T1000 (cell line): ENCODE measurements at places on chromosomes 11 and 22.
A peak's percentile ranks its signal among the peaks of the same experiment; 100 is the strongest.

- no peak for DNase-seq
Observed at GRCh38 chr22:38868286-38868721, 3.7 kb downstream of the CBX6 start.

- no peak for DNase-seq
Observed at GRCh38 chr11:32382339-32383049, 52.8 kb downstream of the WT1 start.

GRCh38 chr22:40116496-40117200 lies 61.1 kb upstream of the TNRC6B start:
- no peak for DNase-seq

GRCh38 chr11:79249295-79249993 lies 191.4 kb downstream of the TENM4 start:
- no peak for DNase-seq

- DNase-seq, result no peak
Observed at GRCh38 chr11:113378692-113379091, 8.9 kb upstream of the ANKK1 start.

- DNase-seq, result no peak
Observed at GRCh38 chr11:27295928-27296327, 67.1 kb downstream of the CCDC34 start.

DNA sequence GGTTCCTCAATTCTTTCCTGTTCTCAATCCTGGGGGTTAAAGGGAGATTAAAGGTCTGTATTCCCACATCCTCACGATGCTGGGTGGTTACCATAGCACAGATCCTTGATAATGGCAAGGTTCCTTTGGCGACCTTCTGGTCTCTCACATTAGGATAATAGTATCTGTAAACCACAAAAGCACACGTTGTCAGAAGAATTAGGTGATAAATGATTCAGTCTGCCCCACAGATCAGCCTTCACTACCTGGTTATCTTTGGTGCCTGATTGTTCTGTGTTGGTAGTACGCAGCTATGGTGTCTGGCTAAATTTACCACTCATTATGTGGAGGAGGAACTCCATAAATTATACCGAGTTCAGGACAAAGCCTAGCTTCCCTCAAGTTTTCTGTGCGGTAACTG lies 78.4 kb downstream of the C2CD3 start:
- DNase-seq, result no peak

DNA sequence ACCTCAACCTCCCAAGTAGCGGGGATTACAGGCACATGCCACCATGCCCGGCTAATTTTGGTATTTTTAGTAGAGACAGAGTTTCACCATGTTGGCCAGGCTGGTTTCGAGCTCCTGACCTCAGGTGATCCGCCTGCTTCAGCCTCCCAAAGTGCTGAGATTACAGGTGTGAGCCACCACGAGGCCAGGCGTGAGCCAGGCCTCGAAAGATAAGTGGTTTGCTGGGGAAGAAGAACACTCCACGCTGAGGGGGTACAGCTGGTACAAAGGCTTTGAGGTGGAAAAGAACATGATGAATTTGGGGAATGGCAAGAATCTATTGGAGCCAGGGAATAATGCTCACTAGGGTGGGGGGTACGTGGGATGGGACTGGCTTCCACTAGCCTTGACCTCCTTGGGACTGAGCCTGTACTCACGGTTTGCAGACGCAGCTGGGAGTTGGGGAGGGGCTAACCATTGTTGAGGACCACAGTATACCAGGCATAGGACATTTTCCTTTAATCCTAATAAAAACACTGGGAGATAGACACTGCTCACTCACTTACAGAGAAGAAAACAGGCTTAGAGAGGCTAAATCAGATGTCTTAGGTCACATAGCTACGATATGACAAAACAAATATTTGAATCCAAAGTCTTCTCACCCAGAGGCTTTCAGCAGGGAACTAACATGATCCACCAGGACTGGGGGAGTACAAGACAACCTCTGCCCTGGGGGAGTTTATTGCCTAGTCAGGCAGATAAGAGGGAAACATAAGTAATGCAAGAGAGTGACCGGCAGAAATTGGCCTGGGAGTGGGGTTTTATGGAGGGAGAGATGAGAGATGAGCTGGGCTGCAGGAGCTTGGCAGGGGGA lies 4.9 kb downstream of the SLCO2B1 start:
- DNase-seq, result no peak

GRCh38 chr22:44496305-44496704 lies 1.7 kb downstream of the RTL6 start:
- DNase-seq, result no peak

GRCh38 chr11:34749666-34750659 lies 129.1 kb downstream of the EHF start:
- no peak for DNase-seq

GRCh38 chr11:127274328-127274676 lies 273.7 kb upstream of the KIRREL3 start:
- no peak for DNase-seq

- DNase-seq, result peak; percentile 61
Observed at GRCh38 chr22:44550711-44551491, 52.9 kb upstream of the RTL6 start.

DNA sequence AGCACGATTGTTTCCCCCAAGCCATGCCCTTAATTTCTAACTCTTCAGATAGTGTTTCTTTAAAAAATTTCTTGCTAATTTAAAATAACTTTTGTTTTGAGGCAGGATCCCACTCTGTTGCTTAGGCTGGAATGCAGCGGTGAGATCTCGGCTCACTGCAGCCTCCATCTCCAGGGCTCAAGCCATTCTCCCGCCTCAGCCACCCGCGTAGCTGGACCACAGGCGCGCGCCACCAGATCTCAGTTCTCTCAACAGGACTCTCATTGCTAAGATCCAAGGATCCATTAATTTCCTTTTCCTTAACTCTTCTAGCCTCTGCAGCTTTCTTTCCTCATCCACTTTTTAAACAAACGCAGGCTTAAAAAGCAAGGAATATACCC lies 327 bp upstream of the MED17 start:
- DNase-seq, result no peak

- DNase-seq, result no peak
Observed at GRCh38 chr11:31802990-31803812, 7.9 kb downstream of the PAX6 start.

- no peak for DNase-seq
Observed at GRCh38 chr11:128733440-128734102, 39.7 kb downstream of the FLI1 start.

- DNase-seq, result no peak
Observed at GRCh38 chr11:32297611-32298011, 137.7 kb downstream of the WT1 start.

DNA sequence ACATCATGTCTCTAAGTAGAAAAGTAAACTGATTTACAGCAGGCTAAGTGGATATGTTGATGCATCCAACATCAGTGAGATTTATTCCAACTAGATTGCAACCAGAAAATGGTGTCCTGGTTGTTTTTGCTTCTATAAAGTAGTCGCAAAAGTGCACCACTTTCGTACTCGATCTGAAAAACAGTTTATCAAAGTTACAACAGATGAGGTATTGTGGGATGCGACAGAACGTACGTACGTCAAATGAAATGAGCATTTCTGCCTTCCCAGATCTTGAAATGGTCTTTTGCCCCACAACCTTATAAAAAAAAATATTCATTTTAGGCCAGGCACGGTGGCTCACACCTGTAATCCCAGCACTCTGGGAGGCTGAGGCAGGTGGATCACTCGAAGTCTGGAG lies 13.7 kb downstream of the GRAP2 start:
- DNase-seq, result no peak

DNA sequence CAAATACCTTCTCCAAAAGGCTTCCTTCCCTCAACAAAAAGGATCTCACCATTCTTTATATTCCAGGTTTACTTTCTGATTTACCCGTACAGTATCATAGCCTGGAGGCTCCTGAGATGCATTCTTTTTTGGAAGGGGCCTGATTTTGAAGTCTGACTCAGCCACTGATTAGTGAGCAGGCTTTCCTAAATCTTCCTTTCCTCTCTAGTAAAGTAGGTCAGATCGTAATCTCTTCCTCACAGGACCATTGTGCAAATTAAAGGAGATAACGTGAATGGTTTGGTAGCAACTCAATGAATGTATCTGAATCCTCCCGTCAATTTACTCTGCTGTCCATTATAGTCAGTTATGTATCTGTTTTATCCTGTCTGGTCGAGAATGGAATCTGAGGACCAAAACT lies 227.7 kb upstream of the ANO5 start:
- DNase-seq, result no peak

DNA sequence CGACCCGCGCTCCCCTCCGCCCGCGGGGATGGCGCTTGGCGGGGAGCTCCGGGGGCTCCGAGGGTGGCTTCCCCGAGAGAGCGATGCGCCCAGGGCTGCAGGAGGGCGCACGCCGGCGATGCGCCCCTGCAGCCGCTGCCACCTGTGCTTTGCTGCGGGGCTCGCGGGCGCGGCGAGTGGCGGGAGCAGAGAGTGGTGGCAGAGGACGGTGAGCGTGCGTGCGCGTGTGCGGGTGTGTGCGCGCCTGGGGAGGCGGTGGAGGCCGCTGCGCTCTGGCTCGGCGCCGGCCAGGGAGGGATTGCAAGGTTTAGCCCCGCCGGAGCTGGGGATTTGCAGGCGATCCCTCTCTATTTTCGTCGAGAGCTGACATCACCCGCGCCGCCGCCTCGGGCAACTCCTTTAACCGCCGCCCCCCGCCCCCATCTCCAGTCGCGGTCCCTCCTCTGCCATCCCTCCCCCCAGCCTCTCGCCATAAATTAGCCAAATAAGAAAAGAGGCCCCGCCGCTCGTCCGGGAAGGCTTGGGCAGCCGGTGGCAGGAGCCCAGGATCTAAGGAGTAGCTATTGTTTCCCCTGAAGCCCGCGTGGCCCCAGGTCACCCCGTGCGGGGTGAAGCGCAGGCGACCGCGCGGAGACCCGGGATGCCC lies at the start of gene SLC1A2:
Gene SLC1A2 (minus strand): TSS at position 375 of the 646 bp plus-strand sequence. CDS start 592 bp downstream, outside the sequence.
- no peak for DNase-seq

GRCh38 chr11:128924104-128924503 lies 18.6 kb downstream of the TP53AIP1 start:
- DNase-seq, result no peak

GRCh38 chr11:65793144-65793581 lies 6.3 kb downstream of the OVOL1 start:
- DNase-seq, result no peak

GRCh38 chr11:122491509-122491908 lies 164.0 kb upstream of the UBASH3B start:
- no peak for DNase-seq

DNA sequence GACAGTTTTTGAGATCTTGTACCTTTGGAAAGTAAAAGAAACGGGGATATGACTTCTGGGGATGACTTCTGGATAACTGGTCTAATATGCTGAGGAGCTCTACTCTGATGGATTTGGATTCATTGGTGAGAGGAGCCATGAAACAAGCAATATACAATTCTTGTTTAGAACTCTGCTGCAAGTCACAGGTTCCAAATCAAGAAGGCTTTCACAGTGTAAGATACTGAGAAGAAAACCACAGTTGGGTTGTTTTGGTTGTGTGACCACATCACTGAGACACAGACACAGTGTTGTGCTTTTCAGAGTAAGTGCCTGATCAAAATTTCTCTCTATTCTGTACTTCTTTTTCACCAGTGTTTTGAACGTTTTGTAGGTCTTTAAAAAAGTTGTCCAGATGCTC lies 13.1 kb upstream of the UCP2 start:
- DNase-seq, result no peak

DNA sequence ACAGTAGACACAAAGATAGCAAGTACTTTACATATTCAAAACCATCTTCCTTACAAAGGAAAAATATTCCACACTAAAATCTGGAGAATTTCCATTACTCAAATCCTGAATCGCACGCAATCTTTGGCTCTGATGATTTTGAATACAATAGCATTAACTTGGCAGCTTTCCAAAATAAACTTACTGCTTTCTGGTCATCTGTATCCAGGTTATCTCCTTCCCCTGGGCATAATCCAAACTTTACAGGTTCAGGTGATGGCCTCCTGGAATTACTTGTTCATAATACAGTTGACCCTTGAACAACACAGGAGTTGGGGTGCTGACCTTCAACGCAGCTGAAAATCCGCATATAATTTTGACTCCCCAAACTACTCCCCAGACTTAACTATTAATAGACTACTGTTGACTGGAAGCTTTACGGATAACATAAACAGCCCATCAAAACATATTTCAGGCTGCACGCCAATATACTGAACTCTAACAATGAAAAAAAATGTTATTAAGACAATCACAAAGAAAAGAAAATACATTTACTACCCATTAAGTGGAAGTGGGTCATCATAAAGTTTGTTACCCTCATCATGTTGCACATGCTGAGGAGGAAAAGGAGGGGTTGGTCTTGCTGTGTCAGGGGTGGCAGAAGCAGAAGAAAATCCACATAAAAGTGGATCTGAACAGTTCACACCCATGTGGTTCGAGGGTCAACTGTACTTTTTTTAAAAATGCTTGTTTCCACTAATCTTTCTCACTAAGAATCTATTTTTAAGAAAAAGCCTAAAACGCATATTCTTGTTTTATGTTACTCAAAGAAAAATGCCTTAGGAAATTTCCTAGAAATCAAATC lies 6.5 kb downstream of the MTMR2 start:
- no peak for DNase-seq

DNA sequence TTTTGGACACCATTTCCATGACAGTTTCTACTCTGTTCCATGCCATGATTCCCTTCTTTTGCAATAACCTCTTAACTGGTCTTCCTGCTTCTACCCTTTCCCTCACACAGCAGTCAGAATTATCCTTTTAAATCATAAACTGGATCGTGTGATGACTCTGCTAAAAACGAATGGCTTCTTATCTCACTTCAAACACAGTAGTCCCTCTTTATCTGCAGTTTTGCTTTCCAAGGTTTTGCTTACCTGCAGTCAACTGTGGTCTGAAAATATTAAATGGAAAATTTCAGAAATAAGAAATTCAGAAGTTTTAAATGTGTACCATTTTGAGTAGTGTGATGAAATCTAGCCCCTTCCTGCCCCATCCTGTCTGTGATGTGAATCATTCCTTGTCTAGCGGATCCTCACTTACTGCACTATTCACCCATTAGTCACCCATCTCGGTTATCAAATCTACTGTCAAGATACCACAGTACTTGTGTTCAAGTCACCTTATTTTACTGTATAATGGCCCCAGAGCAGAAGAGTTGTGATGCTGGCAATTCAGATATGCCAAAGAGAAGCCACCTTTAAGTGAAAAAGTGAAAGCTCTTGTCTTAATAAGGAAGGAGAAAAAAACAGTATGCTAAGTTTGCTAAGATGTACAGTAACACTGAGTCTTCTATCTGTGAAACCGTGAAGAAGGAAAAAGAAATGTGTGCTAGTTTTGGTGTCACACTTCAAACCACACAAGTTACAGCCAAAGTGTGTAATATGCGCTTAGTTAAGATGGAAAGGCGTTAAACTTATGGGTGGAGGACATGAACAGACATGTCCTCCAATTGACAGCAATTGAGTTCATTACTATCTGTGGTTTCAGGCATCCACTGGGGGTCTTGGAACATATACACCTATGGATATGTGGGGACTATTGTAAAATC lies 283.0 kb downstream of the DDX10 start:
- no peak for DNase-seq

- no peak for DNase-seq
Observed at GRCh38 chr11:133530501-133530835, 1.8 kb downstream of the OPCML start.

- DNase-seq, result no peak
Observed at GRCh38 chr22:28923826-28924732, 40.7 kb downstream of the ZNRF3 start.
